ENCODE measurements at places on chromosomes 2 and 18.
A peak's percentile ranks its signal among the peaks of the same experiment; 100 is the strongest.

DNA sequence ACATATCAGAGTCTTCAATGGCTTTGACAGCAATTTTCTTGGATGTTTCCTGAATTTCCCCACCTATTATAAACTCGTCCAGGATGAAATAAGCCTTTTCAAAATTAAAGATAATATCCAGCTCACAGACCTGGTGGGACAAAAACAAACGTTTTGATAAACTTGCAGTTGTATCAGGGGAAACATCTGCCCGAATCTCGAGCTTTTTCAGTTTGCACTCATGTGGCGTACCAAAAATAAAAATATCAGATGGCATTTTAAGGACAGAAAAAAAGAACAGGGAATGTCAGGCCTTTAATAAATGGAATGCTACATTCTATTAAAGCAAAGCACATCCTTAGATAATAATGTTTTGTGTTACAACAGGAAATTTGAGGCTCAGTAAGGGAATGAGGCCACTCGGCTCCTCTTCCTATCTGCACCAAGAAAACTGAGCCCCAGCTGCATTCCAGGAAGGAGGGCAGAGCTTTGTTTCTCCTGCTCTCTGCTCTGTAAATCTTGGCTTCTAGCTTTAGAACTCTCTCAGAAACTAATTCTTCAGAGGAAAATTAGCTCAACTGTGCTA, 72.1 kb downstream of the AP1S3 start:
- DNase-seq = no peak

- no peak for DNase-seq
These were observed 10.7 kb downstream of the LPIN1 start for GRCh38 chr2:11757101-11757500.

DNA sequence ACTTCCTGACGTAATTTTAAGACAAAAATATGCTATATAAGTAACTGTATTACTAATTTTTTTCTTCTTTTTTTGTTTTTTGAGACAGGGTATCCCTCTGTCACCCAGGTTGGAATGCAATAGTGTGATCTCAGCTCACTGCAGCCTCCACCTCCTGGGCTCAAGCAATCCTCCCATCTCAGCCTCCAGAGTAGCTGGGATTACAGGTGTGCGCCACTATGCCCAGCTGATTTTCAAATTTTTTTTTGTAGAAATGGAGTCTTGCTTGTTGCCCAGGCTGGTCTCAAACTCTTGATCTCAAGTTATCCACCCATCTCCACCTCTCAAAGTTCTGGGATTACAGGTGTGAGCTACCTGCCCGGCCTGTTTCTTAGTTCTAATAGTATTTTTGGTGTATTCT, 29.7 kb downstream of the TCF23 start:
- no peak for DNase-seq

- DNase-seq = peak; percentile 20
These were observed 425 bp downstream of the ASB3 start for GRCh38 chr2:53786352-53786704.

- DNase-seq = no peak
These were observed 168.3 kb downstream of the NR4A2 start for GRCh38 chr2:156164091-156164720.

GRCh38 chr2:46351750-46352138, 54.5 kb downstream of the EPAS1 start:
- DNase-seq = peak; percentile 45

DNA sequence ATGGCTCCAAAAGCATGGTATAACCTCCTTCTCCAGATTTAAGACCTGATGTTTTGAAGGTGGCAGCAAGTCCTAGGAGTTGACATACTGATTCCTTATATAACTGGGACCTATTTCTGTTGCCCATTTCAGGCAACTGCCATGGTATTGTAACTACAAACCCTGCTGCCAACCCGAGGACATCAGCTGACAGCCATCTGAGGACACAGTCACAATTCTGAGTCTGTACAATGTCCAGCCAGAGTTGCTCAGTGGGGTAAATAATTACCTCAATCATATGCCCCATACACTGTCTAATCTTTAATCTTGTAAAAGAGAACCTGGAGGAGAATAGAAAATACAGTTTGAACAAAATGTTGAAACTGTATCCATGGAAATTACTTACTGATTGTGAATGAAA, 8.7 kb upstream of the GAREM2 start:
- no peak for DNase-seq
